ENCODE measurements at places on chromosomes 11 and 22.

DNA sequence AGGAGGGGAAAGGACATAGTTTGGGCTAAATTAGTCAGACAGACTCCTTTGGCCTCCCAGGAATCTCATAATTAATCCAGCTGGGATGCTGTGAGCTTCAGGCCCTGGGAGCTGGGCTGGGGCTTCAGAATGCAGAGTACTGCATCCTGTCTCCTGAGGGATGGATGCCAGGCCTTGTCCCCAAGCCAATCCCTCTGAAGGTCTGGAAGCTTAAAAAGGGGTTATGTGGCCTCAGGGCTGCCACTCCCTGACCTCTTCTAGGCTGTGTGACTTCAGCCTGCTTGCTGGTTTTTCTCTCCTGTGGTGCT lies 6.9 kb upstream of the LRRC32 start:
- DNase-seq = no peak

DNA sequence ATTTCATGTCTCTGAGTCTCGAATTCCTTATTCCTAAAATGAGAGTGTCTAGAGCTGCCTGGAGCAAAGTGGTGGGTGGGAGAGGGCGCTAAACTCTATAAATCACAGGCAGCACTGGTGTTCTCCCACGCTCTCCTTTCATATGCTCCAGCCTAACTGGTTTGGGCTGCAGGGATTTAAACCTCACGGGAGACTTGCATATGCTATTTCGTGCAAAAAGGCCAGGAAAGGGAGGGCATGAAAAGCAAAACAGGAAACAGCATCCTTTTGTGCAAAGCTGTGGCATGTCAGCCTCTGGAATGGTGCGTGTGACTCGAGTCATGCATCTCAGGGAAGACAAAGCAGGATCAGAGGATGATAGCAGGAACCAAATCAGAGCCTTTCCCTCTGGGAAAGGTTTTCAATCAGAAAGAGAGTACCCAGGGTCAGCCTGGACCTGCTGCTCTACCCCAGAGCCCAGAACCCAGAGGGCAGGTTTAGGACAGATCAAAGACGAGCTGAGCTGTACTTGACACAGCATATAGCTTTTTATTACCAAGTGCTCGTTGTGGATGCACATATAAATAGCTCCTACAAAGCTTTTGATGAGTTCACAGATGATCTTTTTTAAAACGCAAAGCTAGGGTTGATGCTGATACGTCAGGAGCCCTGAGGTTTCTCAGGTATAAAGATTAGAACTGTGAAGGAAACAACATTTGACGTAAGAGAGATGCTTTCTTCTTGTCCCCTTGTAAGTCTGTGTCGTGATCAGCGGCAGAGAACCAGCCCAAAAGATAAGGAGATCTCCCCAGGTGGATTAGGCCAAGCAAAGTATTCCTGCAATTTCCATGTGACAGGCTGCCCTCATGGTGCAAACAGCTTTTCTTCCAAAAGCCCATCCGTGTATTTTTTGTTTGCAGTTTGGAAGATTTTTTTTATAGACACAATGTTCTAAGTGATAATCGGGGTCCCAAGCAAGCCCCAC lies 46.2 kb upstream of the YWHAH start:
- DNase-seq = no peak

DNA sequence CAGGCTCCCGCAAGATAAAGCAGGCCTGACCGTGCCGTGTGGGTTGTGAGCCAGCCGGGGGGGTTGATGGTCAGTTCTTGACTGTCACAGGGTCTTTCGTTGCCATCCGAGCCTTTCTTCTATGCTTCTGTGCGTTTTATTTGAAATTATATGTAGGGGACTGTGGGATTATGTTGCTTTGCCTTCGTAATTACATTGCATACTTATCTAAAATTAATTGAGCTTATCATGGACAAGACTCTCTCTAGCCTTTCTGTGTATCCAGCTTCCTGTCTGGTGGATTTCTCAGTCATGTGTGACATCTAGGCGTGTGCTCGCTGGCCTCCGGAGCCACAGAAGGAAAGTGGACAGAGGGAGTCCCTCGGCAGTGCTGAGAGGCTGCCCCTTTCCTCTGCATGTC lies 93.2 kb downstream of the TBC1D22A start:
- no peak for DNase-seq

DNA sequence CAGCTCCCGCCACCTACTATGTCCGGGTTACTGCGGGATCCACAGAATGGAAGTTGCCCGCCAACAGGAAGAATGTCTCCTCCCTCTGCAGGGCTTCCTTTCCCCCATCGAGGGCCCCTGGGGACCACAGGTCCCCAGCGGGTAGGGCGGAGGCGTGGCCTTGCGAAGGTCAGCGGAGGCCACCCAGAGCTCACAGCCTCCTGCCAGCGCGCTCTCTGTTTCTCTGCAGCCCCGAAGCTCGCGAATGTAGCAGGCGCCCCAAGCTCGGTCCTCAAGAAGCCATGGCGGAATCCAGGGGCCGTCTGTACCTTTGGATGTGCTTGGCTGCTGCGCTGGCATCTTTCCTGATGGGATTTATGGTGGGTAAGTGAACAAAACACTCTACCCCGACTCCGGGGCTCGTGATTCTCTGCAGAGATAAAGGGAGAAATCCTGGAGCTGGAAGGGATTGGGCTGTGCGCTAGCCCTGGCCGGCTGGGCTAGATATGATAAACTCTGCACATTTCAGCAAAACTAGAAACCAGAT lies at the start of gene NAALAD2:
TSS of gene NAALAD2 (plus strand) at position 186 of the 526 bp plus-strand sequence. CDS start at position 282, 96 bp downstream.
- no peak for DNase-seq

DNA sequence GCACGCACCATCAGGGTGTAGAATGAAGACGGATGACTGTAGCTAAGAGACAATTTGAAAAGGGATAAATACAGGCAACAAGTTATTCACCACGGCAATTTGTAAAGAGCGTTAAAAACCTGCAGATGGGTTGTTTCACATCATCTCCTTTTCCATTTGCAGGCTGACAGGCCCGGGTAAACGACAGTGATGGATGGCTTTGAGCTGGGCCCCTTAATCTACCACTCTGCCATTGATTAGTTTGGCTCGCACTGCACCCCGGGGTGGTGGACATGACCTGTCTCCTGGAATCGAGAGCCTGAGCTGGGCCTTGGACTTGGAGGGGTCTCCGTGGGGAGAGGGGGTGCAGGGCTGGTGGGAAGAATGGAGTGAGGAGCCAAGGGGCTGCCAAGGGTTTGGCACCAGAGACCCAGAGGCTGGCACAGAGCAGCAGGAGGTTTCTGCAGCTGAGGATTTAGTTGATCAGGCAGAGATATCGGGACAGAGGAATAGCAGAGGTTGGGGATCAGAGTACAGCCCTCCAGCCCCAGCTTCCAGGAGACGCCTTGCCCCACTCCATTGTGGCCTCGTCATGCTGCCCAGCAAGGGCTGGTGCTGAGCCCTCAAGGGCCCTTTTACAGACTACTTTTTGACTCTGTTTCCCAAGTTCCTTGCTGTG lies 110.6 kb upstream of the NECTIN1 start:
- DNase-seq = no peak

Measured in CD4-positive, alpha-beta T cell treated with Interleukin-12 subunit alpha and Interleukin-12 subunit beta, for 1 hour (primary cell).